ENCODE measurements at places on chromosomes 6 and 20.
A peak's percentile ranks its signal among the peaks of the same experiment; 100 is the strongest.

- DNase-seq: no peak
Measured at GRCh38 chr20:3323398-3323797, 84.1 kb downstream of the DNAAF9 start.

DNA sequence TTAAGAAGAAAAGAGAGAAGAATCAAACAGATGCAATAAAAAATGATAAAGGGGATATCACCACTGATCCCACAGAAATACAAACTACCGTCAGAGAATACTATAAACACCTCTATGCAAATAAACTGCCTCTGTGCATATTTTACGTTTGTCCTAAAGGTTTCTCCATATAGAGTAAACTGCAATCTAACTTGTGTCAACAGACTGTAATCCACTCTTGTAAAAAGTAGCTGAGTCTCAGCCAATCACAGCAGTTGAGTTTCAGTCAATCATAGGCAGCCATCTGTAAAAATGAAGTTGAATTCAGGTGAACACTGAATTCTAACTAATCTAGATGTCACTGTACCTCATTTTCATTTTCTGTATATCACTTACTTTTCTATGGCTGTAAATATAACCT lies 112.2 kb upstream of the SYNCRIP start:
- DNase-seq: no peak

- DNase-seq: no peak
Measured at GRCh38 chr6:136037242-136037875, 185.9 kb downstream of the PDE7B start.

DNA sequence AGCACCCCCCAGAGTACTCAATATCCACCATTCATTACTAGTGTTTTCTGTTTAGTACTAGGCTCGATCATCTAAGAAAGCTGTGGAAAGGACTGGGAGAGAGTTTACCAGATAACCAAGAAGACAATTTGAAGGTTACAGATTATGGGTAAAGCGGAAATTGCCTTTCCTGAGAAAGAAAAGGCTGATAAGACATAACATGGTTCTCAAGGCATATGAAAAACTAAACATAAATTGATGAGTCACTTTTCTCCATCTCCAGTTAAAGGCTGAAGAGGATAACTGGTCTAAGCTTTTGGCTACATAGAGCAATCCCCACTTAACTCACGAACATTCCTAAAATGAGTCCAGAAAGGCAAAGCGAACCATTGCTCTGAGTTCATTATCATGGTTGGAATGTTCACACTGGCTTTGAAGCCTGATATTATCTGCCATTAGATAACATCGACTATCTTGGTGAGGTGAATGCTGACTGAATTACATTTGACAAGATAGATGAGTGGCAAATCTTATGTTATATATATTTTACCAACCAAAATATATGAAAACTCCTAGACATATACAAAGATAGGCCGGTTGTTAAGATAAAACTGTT lies 65.8 kb downstream of the BTBD9 start:
- DNase-seq: no peak

GRCh38 chr20:25195962-25196785 lies 662 bp downstream of the ENTPD6 start:
- DNase-seq: peak; percentile 29

DNA sequence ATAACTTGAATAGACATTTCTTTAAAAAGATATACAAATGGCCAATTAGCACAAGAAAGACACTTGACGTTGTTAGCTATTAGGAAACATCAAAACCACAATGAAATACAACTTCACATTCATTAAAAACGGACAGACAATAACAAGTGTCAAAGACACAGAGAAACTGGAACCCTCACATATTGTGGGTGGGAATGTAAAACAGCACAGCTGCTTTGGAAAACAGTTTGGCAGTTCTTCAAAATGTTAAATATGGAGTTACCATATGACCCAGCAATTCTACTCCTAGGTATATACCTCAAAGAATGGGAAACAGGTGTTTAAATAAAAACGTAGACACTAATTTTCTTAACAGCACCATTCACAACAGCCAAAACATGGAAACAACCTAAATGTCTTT lies 100.5 kb upstream of the SLC22A23 start:
- no peak for DNase-seq

- DNase-seq: no peak
Measured at GRCh38 chr6:169291646-169292337, 38.1 kb upstream of the THBS2 start.

DNA sequence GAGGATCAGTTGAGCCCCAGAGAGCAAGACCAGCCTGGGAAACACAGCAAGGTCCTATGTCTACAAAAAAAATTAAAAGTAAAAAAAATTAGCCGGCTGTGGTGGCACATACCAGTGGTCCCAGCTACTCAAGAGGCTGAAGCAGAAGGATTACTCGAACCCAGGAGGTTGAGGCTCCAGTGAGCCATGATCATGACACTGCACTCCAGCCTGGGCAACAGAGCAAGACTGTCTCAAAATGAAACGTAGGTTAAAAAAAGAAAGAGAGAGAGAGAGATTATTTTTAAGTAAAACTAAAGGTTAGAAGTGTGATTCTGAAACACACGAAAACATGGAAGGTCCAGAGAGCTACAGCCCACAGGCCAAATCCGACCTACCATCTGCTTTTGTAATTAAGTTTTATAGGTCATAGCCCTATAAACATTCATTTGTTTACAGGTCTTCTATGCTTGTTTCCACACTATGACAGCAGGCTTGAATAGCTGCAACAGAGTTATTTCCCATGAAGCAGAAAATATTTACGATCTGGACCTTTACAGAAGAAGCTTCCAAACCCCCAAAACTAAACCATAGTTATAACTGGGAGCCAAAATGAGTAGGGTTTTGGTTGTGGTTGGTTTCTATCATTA lies 279.7 kb downstream of the GMDS start:
- DNase-seq: no peak

GRCh38 chr6:16684195-16684689 lies 77.0 kb downstream of the ATXN1 start:
- DNase-seq: no peak

DNA sequence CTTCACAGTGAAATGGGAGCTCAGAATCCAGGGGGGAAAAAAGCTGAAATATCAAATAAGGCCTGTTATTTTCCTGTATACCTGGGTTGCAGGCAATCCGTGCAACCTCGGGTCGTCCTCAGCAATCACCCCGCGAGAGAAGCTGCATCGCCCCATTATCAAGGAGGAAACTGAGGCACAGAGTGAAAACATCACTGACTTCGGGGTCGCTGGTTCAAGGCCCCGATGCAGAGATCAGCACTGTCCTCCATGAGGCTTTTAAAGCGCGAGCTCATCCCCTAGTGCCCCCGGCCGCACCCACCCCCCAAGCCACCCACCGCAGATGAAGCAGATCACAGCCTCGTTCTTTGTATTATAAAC lies 203.9 kb downstream of the PREX1 start:
- DNase-seq: no peak

GRCh38 chr20:44215125-44215524 lies 4.6 kb upstream of the OSER1 start:
- DNase-seq: peak; percentile 79

- no peak for DNase-seq
Measured at GRCh38 chr20:16125816-16126215, 447.4 kb downstream of the KIF16B start.

DNA sequence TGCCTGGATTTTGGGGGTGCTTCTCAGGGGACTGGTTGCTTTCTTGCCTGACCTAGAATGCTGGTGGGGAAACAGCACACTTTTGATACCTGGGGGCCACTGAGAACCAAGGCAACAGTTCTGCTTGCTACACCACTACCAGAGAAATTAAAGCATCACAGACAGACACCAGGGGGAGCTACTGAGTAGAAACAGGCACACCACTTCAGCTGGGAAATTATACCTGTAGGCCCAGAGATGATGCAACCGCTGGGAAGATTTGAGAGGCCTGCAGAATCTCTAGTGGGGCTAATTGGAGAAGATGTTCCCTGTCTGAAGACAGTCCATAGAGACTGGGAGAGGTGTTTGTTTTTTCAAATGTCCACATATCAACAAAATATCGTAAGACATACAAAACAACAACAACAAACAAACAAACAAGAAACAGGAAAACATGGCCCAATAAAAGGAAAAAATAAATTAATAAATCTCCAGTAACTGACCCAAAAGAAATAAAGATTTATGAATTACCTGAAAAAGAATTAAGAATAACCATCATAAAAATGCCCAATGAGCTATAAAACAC lies 129.4 kb upstream of the RIN2 start:
- DNase-seq: peak; percentile 34

DNA sequence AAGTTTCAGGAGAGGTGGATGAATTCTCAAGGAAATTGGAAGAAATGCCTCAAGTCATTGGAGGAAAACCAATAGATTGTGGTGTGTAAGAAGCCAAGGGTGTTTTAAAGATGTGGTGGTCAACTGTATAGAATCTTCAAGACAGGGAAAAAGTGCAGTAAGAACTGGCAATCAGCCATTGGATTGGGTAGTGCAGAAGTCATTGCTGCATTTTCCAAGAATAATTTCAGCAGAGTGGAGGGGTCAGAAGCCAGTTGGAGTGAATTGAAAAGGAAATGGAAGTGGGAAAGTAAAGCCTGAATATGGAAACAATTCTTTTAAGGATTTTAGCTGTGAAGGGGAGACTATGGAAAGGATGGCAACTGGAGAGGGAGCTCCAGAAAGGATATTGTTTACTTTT lies 128.2 kb upstream of the TMEM170B start:
- DNase-seq: no peak

- DNase-seq: no peak
Measured at GRCh38 chr6:2948228-2949025, 22.9 kb downstream of the SERPINB6 start.

Data from stimulated activated CD4-positive, alpha-beta T cell treated with anti-CD3 and anti-CD28 coated beads, Interleukin-4, amount 100 ng/mL, for 24 hours (primary cell).